ENCODE measurements at places on chromosomes 11 and 22.
A peak's percentile ranks its signal among the peaks of the same experiment; 100 is the strongest.

DNA sequence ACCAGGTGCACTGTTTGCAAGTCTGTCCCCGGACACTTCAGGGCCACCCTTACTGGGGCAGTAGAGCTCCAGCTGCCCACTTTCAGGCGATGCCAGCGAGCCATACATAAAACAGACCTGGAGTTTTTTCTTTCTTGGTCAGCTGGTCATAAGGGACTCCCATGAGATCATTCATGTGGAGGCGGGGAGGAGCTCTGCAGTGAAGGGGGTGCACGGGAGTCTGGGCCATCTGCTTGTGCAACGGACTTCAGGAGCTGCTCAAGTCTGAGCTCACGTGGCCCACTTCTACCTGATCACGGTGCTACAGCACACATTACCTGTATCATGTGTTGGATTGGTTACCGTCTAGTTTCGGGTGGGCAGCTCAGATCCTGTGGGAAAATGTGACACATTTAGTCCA is 9.2 kb upstream of the MRGPRF start:
- DNase-seq, result no peak
- H3K27ac ChIP-seq, result no peak overlapping the region
- no peak overlapping the region for H3K4me3 ChIP-seq
- no peaks in the 10 kb centered on the region for H3K27me3 ChIP-seq

GRCh38 chr11:127995921-127996320 is 591.4 kb downstream of the ETS1 start:
- peaks cover 68% of the 10 kb centered on the region for H3K27me3 ChIP-seq
- DNase-seq, result no peak
- H3K4me1 ChIP-seq, result no peaks in the 10 kb centered on the region

DNA sequence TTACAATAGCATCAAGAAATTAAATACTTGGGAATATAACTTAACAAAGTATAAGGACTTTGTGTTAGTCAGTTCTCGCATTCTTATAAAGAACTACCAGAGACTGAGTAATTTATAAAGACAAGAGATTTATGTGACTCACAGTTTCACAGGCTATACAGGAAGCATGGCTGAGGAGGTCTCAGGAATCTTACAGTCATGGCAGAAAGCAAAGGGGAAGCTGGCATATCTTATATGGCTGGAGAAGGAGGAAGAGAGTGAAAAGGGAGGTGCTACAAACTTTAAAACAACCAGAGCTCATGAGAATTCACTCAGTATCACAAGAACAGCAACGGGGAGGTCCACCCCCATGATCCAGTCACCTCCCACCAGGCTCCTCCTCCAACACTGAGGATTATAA is 32.0 kb upstream of the CCDC134 start:
- H3K36me3 ChIP-seq, result no peaks in the 10 kb centered on the region
- H3K4me1 ChIP-seq, result no peaks in the 10 kb centered on the region
- no peak overlapping the region for H3K27ac ChIP-seq
- DNase-seq, result no peak
- no peaks in the 10 kb centered on the region for H3K27me3 ChIP-seq

GRCh38 chr11:126663749-126664592 is 308.5 kb downstream of the ST3GAL4 start:
- peaks cover 55% of the 10 kb centered on the region for H3K27me3 ChIP-seq
- no peaks in the 10 kb centered on the region for H3K36me3 ChIP-seq
- no peak overlapping the region for H3K4me3 ChIP-seq

DNA sequence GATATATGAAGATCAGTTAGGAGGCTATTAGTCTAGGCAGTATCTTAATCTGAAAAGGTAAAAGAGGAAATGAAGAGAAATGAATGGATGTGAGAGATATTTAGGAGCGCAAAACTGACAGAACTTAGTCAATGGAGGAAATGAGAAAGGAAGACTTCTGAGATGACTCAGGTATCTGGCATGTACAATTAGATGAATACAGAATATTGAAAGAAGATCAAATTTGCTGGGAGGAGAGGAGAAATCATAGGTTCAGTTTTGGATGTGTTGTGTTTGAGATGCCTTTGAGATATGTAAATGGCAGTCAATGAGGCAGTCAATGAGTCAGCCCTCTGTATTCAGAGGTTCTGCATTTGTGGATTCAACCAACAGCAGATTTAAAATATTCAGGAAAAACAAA is 42.9 kb upstream of the GAB2 start:
- no peak overlapping the region for H3K27ac ChIP-seq
- DNase-seq, result no peak
- peaks cover 12% of the 10 kb centered on the region for H3K36me3 ChIP-seq

DNA sequence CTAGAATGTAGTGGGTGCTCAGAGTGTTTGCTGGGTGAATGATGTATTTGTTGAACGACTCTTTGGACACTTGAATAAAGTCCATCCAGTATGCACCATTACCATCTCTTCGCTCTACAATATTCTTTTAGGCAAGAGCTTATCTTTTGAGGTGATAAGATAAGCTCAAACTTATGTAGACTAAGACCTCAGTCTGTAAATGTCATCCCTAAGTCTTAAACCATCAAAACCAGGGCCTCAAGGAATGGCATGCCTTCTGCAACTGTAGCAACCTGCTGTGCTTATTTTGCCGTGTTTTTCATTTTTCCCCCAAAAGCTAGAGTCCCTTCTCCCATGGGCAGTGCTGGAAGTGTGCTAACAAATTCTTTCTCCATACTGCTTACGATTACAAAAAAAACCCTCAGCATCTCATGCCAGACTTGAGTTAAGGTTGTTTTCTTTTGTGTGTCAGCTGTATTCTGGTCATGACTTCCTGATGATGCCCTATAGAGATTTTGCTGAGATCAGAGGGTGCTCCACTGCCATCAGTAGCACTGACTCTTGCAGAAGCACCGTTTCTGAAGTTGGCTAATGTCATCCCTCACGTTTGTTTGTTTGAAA is 27.8 kb downstream of the LIMK2 start:
- peaks cover 8% of the 10 kb centered on the region for H3K36me3 ChIP-seq
- H3K4me3 ChIP-seq, result no peak overlapping the region
- DNase-seq, result no peak

GRCh38 chr11:61803889-61804647 is 11.4 kb downstream of the FEN1 start:
- no peaks in the 10 kb centered on the region for H3K4me1 ChIP-seq

GRCh38 chr11:36306888-36307287 is 10.8 kb downstream of the PRR5L start:
- H3K27me3 ChIP-seq, result peaks cover 7% of the 10 kb centered on the region
- no peak overlapping the region for H3K4me3 ChIP-seq
- no peak overlapping the region for H3K27ac ChIP-seq

DNA sequence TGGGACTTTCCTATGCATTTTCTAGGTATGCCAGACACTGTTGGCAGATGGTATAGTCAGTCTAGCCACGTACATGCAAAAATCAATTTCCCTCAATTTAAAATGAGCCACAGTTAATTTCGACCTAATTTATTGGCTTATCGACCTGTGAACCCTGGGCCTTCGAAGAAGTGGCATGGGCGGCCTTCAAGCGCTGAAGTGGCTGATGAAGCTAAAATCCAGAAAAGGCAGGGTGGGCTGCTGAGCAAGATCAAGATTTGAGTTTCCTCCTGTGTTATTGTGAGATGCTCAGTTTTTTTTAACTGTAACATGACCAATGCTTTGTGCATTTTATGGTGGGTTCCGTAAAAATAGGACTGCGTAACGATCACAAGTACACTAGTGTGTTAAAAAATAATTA is 5.8 kb upstream of the SORL1-AS1 start:
- H3K36me3 ChIP-seq, result peaks cover 25% of the 10 kb centered on the region
- DNase-seq, result no peak
- H3K4me3 ChIP-seq, result no peak overlapping the region
- H3K4me1 ChIP-seq, result peaks cover 100% of the 10 kb centered on the region

DNA sequence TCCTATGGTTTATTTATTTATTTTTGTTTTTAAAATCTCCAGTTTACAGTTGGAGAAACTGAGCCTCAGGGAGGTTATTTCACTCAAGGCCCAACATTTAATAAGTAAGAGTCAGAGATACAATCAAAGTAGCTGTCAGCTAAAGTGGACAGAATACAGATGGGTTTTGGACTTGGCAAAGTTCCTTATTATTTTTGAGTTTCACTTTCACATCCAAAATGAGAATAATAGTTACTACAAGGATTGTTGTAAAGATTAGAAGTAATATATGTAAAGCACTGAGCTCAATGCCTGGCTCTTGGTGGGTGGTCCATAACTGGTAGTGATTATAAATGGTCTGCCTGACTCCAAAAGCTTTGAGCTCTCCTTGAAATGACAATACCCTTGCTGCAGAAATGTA is 87.5 kb upstream of the SESN3 start:
- no peaks in the 10 kb centered on the region for H3K4me1 ChIP-seq
- H3K27me3 ChIP-seq, result no peaks in the 10 kb centered on the region
- H3K27ac ChIP-seq, result no peak overlapping the region
- DNase-seq, result no peak
- H3K4me3 ChIP-seq, result no peak overlapping the region

GRCh38 chr11:105297463-105297862 is 157.9 kb upstream of the CARD18 start:
- no peak overlapping the region for H3K27ac ChIP-seq
- H3K36me3 ChIP-seq, result no peaks in the 10 kb centered on the region
- H3K27me3 ChIP-seq, result peaks cover 15% of the 10 kb centered on the region
- DNase-seq, result no peak
- H3K4me3 ChIP-seq, result no peak overlapping the region

DNA sequence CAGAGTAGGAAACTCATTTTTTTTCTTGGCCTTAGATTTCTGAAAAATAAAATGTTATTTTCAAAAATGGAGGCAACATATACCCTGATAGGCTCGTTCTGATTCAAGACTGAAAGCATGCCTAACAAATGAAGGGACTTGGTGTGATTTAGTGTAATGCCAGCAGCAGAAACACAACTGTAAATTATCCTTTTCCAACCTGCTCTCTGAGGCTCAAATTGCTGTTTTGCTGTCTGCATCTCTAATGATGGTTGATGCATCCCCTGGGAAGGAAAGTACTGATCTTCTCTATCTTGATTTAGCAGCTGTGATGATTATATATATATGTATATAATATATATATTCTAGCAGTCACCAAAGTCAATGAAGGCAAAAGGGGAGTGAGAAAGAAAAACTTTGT is 537.2 kb upstream of the API5 start:
- DNase-seq, result no peak
- H3K27ac ChIP-seq, result no peak overlapping the region
- no peak overlapping the region for H3K4me3 ChIP-seq

DNA sequence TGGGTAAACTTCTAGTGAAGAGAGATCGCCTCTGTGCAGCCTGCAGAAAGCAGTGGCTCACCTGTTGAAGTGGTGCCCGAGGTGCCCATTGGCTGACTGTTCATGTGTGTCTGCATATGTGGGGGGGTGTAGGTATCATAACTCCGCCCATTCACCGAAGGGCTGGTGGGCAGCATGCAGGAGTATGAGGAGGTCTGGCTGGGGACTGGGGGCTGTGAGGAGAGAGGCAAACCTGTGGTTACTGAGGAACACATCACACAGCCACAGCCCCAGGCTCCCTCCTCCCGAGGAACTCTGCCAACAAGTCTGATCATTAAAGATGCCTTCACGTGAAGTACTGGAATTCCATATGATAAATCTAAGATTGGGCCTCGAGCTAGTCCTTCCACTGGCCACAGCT is 20.5 kb downstream of the PAX6 start:
- no peaks in the 10 kb centered on the region for H3K36me3 ChIP-seq
- H3K27ac ChIP-seq, result no peak overlapping the region
- no peak for DNase-seq
- H3K4me3 ChIP-seq, result no peak overlapping the region
- no peaks in the 10 kb centered on the region for H3K4me1 ChIP-seq

DNA sequence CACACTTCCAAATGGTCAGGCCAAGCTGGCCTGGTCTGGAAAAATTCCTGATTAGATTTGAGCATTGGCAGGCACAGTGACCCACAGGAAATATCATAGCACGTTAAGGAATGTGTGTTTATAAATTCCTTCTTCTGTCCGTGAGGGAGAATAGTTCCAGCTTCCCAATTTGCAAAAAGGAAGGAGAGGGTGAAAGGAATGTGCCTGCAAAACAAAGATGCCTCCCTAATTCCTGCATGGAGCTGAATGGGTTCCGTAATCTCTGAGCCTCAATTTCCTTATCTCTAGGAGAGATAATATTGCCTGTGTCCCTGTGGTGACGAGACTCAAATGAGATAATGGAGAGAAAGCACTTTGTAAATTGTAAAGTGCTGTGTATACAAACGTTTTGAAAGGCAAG is 105.1 kb downstream of the FEZ1 start:
- H3K4me3 ChIP-seq, result no peak overlapping the region
- H3K4me1 ChIP-seq, result no peaks in the 10 kb centered on the region
- H3K27me3 ChIP-seq, result peaks cover 74% of the 10 kb centered on the region
- H3K27ac ChIP-seq, result no peak overlapping the region

DNA sequence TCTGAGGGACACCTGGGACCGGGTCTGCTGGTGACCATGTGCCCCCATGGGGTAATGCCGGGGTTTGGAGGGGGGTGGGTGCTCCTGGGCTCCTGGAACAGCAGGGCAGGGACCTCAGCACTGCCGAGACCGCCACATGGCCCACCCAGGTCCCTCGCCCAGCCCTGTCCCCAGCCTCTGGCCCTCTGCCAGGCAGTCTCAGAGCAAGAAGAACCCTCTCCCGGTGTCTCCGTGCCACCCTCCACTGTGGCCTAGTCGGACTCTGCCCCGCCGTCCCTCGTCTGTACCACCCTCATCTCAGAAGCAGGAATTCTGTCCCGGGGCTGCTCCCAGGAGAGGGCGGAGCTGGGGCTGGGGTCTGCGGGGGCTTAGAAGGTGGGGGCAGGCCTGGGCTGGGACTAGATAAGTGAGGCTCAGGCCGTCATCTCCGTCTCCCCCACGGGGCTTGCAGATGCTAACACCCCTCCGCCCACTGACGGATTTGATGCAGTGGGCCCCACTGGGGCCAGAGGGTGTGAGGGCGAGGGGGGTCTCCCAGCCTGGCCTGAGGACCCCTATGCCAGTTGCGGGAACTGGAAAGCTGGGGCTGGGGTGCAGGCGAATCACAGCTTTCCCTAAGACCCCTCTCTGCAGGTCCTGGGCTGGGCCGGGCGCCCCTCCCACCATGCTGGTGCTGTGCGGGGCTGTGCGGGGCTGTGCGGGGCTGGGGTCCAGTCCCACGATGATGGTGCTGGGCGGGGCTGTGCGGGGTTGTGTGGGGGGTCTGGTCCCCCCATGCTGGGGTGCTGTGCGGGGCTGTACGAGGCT is 1.1 kb downstream of the MUC5AC start:
- H3K27me3 ChIP-seq, result peaks cover 13% of the 10 kb centered on the region
- no peaks in the 10 kb centered on the region for H3K4me1 ChIP-seq
- DNase-seq, result peak; percentile 11
- no peaks in the 10 kb centered on the region for H3K36me3 ChIP-seq
- H3K4me3 ChIP-seq, result no peak overlapping the region

Data from central memory CD8-positive, alpha-beta T cell (primary cell).